Activated CD8-positive, alpha-beta memory T cell treated with anti-CD3 and anti-CD28 coated beads for 1 hour (primary cell): ENCODE measurements at places on chromosomes 12 and 14.

DNA sequence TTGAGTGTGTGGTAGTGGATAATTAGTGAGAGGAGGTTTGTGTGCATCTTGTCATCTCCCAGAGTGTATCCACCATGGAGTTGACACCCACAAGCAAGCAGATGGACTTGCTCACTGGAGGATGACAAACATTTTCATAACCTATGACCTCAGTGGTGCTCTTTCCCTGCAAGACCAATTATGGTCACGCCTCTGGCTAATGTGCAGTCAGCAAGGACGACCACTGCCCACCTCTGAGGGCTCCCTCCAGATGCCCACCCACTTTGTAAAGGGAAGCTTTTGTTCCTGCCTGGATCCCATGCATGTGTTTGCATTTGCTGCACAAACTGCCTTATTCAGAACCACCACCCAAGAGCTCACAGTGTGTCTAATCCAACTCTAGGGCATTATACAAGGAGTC, 982.8 kb downstream of the TMEM121 start:
- DNase-seq = no peak

DNA sequence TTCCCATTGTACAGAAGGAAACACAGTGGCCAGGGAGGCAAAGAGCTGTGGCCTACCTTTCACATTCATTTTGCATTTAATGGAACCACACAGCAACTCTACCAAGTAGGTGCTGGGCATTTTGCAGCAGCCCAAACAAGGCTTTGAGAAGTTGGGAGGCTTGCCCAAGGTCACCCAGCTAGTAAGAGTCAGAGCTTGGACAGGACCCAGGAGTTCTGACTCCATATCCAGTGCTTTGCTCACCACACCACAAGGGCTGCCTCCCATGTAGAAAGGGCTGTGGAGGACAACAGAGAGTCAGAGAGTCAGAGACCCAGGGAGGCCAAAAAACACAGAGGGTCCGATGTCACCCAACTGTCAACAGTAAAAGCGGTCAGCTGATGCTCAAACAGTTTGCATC, 400.2 kb downstream of the BCL11B start:
- no peak for DNase-seq

DNA sequence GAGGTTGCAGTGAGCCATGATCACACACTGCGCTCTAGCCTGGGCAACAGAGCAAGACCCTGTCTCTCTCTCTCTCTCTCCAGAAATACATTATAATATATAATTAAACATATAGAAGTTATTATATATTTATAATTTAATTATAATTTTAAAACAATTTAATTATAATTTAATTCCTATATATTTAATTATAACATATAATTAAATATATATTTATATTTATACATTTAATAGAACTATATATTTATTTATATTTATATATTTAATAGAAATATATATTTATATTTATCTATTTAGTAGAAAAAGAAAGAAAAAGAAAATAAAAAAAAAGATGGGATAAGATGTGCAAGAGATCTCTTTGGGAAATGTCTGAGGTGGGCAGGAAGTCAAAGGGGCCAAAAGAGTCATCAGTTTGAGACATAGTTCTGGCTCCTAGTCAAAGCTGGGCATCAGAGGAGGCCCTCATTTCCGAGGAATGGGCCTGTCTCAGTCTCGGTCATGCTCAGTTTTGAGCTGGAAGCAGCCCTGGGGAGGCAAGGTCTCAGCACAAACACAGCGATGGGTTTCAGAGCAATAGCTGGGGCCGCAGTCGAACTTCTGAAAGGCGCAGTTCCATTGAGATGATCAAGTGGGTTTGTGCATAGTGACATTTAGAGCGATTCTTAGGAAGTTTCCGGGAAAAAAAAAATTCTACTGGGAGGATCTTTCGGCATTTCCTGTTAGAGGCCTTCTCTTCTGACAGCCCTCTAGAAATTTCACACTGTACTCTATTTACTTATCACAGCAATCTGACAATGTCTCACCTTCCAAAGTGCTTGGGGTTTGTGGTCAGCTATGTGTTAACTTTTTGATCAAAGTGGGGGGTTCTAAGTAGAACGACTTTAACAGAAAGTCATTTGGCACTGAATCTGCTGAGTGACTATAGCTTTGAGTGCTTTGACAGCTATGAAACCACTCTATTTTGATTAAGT, 58.7 kb upstream of the GZMB start:
- no peak for DNase-seq

DNA sequence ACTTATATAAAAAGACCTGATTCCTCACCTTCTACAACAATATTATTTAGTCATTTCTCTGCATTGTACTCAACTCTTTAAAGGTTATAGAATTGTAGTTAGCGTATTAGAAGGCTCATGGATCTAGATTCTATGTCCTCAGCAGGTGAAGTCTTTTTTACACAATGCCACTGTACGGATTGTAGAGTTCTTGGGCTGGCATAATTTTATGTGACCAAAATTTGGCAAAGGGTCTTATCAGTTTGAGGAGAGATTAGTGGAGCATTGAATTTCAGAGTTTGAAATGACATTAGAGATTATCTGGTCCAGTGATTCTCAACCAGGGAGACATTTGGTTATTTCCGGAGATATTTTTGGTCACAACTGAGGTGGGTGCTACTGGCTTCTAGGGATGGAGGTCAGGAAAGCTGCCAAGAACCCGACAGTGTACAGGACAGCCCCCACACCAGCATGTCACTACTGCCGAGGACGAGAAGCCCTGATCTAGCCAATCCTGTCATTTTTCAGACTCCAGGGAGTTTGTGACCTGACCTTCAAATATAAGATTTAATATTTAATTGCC, 63.9 kb downstream of the BICD1 start:
- no peak for DNase-seq

DNA sequence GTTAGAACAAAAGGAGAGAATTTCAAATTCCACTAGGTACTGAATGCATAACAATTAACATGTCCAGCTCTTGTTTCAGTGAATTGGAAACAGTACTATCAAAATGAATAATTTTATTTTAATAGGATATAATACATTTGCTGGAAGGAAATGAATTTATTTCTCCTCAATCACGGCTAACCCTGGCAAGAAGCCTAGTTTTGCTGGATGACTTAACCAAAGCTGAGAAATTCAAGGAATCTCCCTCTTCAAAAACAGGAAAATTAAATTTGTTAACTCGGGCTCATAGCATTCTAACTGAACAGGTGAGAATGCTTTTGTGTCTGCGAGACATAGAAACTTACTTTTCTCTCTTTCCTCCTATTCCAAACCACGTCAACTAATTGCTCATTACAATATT, 163.5 kb upstream of the NEDD1 start:
- no peak for DNase-seq

DNA sequence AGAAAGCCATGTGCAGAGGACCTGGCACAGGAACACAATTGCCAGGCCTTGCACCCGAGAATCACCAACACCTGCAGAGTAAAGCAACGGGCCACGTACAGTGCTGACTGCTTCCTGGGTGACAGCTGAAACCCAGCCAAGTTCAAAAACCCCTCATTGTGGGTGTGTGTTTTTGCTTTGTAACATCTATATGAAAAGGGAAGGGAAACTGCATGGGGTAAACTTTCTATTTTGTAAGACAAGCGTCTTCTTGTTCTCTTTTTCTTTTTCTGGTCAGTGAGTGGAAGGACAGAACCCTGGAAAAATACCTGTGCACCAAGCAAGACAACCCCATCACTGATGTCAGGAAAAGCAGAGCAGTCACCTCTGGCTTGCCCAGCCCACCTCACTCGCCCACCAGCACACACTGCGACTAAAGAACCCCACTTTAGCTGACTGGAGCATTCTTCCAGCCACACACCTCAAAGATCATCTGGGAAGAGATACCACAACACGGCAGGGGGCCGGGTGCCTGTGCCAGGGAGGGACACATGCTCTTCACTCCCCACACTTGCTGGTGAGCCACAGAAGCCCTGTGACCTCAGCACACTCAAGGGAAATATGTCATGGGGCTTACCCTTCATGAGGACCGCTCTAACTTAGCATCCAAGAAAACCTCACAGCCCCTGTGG, 172.3 kb downstream of the NDUFA12 start:
- no peak for DNase-seq

- no peak for DNase-seq
Observed at GRCh38 chr12:69405566-69405865, 46.0 kb downstream of the YEATS4 start.

- DNase-seq = no peak
Observed at GRCh38 chr14:55689981-55690871, 110.2 kb downstream of the KTN1 start.

- no peak for DNase-seq
Observed at GRCh38 chr14:75978249-75978731, 3.5 kb downstream of the TGFB3 start.

DNA sequence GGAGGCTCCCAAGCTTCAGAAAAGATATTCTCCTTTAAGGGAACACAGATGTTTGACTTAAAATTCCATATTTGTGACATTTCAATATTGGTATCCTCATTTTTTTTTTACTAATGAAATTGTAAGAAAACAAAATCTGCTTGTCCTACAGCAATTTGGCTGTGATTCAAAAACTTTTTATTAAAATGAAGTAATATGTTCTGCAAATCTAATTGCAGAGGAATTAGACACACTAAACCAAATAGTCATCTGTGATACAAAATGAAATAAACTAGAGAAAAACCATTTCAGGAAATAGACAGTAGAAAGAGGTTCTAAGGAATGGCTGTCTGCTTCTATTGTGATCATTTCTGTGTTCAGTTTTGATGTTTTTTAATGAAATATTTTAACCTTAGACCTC, 50.1 kb upstream of the HIF1A start:
- DNase-seq = no peak

GRCh38 chr12:131438881-131439280, 272.0 kb upstream of the SFSWAP start:
- no peak for DNase-seq

GRCh38 chr14:101705733-101706508, 55.6 kb upstream of the PPP2R5C start:
- DNase-seq = peak; percentile 43

- DNase-seq = no peak
Observed at GRCh38 chr14:64707661-64708060, 3.4 kb downstream of the PLEKHG3 start.

DNA sequence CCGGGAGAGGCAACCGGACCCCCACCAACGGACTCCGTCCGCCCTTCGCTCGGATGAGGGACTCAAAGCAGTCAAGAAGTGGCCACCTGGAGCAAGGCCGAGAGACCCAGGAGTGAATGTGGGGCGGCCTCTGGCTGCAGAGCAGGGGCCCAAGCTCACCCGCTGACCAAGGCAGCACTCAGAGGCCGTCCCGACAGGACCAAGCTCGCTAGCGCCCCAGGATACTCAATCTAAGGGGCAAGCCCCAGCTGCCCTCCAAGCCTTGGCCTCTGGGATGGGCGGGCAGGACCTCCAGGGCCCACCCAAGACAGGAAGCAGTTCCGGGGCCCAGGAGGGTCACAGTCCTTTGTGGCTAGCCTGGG, 936 bp downstream of the AKT1 start:
- DNase-seq = no peak

GRCh38 chr12:77998236-77998786, 167.6 kb downstream of the NAV3 start:
- DNase-seq = no peak

DNA sequence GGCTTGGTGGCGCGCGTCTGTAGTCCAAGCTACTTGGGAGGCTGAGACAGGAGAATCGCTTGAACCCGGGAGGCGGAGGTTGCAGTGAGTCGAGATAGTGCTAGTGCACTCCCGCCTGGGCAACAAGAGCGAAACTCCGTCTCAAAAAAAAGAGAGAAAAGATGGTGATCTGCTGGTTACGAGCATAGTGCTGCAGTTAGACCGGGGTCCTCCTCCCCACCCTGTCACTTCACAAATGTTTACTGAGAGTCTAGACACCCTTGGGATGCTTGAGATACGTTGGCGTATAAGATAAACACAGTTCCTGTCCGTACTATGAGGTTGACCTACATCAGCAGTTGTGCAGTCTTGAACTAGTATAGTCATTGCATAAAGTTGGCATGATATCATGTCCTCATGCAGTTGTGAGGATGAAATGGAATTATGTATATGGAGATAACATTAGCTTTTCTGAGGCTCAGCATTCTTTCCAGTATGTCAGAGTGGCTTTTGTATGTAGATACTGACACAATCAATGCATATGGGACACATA, 787 bp downstream of the ACAD10 start:
- DNase-seq = no peak

- no peak for DNase-seq
Observed at GRCh38 chr14:23020143-23021128, 10.5 kb upstream of the C14orf93 start.

GRCh38 chr14:68349900-68350629, 442.8 kb downstream of the ZFP36L1 start:
- no peak for DNase-seq

GRCh38 chr14:52494444-52494843, 57.9 kb downstream of the TXNDC16 start:
- no peak for DNase-seq

GRCh38 chr12:80988986-80989385, 51.3 kb upstream of the LIN7A start:
- DNase-seq = no peak

GRCh38 chr12:9372202-9372601, 164.0 kb upstream of the PZP start:
- DNase-seq = no peak

DNA sequence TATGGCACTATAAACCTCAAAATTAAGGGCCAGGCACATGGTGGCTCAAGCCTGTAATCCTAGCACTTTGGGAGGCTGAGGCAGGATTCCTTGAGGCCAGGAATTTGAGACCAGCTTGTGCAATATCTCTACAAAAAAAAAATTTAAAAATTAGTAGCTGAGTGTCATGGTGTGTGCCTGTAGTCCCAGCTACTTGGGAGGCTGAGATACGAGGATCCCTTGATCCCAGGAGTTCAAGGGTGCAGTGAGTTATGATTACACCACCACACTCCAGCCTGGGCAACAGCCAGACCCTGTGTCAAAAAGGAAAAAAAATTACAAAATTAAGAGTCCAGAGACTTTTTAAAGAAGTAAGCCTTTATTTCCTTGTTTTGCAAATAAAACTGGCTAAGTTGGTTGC, 1.8 kb upstream of the GCN1 start:
- no peak for DNase-seq

GRCh38 chr14:70898111-70898745, 9.0 kb upstream of the PCNX1 start:
- no peak for DNase-seq

DNA sequence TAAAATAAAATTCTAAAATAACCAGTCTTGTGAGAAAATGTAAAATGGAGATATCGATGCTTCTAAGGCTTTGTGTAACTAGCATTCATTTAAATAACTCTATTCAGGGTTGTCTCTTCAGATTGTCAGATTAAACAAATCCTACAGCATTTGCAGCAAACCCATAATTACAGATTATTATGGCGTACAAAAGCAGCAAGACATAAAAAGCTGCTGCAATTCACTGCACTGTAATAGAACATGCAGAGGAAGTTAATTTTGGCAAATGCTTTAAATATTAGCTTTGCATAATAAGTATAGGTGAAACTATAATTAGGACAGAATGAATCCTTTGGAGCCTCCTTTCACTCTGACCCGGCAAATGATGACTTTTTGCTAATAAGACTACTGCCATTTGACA, 98.3 kb downstream of the INSM2 start:
- DNase-seq = no peak

DNA sequence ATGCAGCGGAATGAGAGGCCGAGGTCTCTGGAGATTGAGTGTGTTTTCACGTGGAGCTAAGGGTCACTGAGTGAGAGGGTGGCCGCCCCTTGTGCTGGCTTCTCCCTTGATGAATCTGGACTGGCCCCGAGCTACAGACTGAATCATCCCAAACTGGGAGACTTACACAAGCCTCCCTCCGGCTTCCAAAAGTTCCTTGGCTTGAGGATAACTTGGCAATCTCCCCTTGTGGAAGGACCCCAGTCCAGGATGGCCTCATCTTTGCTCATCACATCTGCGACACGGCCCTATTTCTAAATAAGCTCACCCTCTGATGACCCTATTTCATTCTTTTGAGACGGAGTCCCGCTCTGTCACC, 41.5 kb upstream of the FBRSL1 start:
- no peak for DNase-seq
